HL-60 (cell line): ENCODE measurements at places on chromosomes 3 and 15.

GRCh38 chr3:56691165-56692000 lies 8.3 kb upstream of the TASOR start:
- no peak for DNase-seq

GRCh38 chr15:25172691-25173090 lies 217.9 kb downstream of the SNRPN start:
- no peak for DNase-seq

DNA sequence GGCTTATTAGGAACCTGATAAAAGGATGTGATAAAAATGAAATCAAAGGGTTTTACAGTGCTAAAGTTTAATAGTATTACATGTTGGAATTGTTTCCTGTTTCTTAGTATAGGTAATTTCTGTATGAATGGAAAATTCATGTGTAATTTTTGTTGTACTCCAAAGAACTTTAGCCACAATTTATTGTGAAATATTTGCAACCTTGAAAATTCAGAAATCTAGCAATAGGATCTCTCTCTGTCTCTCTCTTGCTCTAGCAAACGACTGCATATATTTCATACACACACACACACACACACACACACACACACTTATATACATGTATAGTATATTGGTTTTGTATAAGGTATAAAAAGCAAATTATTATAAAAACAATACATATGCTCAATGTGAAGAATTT lies 59.6 kb downstream of the PIAS1 start:
- peak; percentile 18 for DNase-seq

DNA sequence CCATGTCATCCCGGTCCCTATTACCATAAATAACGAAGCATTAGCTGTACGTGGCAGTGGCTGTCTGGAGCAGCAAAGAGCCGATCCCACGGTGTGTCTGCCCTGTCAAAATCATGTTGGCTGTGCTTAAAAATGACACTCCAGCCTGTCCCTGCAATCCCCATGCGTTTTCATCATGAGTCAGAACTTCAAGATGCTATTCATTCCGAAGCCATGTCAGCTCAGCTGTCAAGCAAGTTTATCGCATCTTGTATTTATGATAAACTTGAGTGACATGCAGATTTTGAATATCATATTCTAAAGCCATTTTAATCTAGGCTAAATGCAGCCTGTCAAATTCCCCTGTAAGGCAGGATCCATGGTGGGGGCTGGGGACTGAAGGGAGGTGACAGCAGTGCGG lies 152.4 kb downstream of the TJP1 start:
- no peak for DNase-seq

DNA sequence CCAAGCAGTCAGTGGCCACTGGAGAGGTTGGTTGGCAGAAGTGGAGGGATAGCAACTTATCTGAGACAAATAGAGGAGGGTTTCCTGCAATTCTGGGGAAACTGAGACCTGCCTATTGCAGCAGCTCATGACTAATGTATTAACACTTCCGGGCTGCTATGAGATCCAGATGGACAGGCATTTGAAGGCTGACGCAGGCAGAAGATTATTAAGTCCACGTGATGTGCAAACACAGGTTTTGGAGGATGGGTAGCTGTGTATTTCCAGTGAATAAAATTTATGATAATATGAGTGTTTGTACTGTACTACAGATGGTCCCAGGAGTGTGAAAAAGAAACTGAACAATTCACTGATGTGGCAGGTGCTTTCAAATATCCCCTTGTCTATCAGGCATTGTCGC lies 28.5 kb upstream of the CFAP161 start:
- DNase-seq: no peak

DNA sequence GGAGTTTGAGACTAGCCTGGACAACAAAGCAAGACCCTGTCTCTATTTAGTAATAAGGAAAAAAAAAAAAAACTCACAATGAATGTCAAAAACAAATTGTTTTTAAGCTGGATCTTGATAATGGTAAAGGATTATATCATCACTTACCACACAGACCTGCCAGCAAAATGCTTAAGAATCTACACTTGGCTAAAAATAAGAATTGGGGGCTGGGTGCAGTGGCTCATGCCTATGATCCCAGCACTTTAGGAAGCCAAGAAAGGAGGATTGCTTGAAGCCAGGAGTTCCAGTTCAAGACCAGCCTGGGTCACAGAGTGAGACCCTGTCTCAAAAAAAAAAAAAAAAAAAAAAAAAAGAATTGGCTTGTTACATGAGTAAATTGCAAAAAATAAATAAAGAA lies 31.0 kb downstream of the ACAP2 start:
- no peak for DNase-seq

GRCh38 chr3:128554100-128554464 lies 61.1 kb upstream of the GATA2 start:
- no peak for DNase-seq

GRCh38 chr3:138908846-138909245 lies 38.1 kb downstream of the FOXL2 start:
- DNase-seq: peak; percentile 75

- no peak for DNase-seq
These were observed 31.9 kb upstream of the UACA start for GRCh38 chr15:70795311-70795665.

DNA sequence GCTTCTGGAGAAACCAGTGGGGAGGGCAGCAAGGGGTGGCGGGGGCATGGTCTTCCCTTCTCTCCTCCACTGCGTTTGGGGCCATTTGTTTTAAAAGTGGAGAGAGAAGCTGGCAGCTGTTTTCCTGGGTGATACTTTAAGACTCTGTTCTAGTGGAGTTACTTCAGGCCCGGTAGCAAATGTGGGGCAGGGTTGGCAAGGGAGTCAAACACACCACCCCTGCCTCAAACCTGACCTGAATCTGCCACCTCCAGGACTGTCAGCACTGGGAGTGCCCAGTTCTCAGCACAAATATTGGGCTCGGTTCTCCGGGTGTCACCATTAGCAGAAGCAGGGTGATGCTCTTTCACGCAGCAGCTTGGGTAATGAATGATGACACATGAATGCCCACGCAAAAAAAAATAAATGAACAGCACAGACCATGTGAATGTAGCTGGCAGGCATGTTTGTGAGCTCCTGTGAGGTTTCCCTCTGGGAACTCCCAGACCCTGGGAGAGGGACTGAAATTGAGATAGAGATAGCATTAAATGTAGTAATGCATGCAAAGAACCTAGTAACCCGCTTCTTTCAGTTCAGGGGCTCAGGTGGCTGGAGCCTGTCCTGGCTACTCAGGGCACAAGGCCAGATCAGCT lies 424.0 kb downstream of the MCTP2 start:
- no peak for DNase-seq

DNA sequence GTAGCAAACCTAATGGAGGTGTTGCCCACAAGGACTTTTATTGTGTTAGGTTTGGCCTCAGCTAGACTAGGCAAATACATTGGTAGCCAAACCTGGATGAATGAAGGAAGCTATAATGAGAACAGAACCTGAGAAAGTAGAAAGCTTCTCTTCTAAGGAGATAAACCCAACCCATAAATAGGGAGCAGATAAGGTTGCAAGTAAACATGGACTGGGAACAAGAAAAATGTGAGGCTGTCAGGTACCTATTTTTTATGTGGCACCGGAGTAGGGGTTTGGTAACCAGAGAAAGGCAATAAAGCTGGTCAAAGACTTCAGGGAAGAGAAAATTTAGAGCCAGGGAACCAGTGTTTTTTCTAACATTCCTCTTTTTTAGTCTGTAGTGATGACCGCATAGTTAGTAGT lies 25.0 kb downstream of the ZNF654 start:
- no peak for DNase-seq

DNA sequence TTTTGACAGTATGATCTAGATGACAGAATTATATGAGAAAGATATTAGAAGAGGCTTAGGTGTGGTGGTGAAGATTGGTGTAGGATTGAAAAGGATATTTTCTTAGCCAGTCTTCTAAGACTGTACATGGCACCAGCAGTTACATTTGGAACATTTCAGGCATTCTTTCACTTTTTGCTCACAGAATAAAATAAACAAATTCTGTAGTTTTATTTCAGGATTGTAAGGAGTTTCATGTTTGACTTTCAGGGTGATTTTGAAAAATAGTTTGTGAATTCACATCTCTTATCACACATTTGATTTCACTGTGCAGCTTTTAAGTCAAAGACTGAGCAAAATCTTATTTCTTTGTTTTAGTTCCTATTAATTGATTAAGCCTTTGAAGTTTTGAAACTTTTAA lies 27.1 kb downstream of the DNAJC13 start:
- no peak for DNase-seq

DNA sequence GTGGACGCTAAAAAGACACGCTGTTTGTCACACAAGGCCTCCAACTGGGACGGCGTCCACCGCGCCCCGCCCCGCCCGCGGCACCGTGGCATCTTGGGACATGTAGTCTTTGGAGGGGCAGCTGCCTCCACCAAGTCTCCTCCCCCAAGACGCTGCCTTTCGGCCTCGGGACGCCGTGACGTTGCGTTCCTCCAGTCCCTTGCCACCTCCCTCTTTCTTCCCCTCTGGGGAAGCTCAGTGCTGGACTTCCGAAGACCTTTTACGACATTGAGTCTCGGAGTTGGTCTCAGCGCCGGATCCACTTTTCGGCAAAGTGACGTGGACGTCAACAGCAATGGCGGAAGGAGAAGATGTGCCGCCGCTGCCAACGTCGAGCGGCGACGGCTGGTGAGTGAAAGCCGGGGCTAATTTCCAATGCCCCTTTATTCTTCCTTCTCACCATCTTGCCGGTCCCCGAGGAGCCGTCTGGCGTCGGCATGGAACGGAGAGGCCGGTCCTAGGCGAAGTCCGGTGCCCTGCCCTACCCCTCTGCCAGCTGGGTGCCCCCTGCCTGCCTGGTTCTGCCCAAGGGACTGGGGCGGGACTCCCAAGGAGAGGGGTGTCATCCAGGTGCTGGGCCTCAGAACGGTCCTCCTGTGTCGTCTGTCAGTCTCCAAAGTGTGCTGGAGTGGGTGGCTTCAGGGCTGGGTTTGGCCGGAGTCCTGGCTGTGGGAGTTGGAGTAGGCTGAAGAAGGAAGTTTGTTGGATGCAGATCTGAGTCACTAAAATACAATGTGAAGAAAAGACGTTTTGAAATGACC lies at the start of gene TBC1D23:
Gene TBC1D23, plus strand, starts transcription at position 308 of the 800 bp plus-strand sequence. Its CDS starts 27 bp downstream, at position 335.
- peak; percentile 100 for DNase-seq

DNA sequence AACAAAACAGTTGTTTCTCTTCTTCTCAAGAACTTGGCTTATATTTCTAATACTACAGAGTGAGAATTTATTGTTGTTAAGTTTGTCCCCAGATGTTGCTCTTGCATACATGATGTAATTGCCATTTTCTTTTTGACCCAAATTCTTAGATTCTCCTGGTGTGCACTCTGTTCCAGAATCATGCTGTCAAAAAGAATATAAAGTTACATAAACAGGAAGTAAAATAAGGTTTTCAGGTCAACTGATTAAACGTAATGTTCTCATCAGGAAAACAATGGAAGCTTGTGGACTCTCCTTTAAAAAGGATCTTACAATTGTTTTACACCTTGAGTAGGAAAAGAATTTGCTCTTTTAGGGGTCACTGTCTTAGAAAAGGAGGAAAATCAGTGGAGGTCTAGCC lies 121.8 kb downstream of the ADAM10 start:
- no peak for DNase-seq

- DNase-seq: no peak
These were observed 341.4 kb upstream of the SGO1 start for GRCh38 chr3:20527368-20527767.

DNA sequence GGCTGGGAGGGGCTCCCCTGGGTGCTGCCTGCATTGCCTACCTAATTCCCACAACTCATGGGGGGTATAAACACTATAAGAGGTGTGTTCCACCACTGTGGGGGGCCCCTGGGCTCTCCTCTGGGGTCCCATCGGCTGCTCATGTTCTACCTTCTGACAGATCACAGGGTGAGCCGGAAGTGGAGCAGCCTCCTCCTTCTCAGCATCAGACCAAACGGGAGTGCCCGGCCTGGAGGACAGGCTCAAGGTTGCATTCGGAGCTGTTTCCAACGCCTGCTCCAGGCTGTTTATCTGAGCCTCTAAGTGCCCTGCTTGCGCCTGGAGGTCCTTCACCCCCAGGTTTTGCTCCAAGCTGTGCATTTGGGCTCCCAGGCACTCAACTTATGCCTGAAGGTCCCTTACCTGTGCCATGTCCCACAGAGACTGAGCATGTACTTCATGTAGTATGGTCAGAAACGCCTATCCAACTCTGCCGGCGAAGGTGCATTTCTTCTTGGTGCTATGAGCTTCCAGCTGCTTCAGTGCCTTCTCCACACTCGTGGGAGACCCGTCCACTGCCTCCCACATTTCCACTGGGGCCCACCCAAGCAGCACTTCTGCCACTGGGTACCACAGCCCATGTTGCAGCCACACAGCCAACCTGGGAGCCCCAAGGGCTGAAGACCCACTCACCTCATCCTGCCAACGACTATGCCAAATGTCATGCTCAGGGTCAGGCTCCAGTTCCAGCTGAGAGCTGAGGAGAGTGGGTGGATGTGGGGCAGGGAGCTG lies 232.1 kb downstream of the IGSF11 start:
- no peak for DNase-seq

- DNase-seq: peak; percentile 48
These were observed 22.5 kb downstream of the CHST14 start for GRCh38 chr15:40493089-40493840.

DNA sequence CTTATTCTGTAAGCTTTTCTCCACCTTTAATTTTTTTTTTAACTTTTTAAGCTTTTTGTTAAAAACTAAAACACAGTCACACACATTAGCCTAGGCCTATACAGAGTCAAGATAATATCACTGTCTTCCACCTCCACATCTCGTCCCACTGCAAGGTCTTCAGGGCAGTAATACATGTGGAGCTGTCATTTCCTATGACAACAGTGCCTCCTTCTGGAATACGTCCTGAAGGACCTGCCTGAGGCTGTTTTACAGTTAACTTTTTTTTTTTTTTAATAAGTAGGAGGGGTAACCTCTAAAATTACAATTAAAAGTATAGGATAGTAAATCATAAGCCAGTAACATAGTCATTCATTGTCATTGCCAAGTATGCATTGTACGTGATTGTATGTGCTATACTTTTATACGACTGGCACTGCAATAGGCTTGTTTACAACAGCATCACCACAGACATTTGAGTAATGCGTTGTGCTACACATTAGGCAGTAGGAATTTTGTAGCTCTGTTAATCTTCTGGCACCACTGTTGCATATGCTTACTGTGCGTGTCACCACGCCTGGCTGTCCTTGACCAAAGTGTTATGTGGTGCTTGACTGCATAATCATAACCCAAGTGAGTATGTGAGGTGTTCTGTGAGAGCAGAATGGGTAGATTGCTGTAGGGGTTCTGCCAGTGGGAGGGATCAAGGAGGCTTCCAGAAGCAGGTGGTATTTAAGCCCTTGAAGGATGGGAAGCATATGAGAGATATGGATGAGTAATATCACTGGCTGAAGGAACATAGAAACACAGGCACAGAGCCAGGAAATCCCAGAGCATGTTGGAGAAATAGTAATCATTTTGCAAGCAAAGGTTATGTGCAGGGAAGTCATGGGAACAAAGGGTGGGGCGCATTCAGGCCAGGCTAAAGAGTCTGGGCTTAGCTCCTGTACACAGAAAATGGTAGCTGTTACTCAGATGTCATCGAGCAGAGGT lies 18.3 kb downstream of the FBXO22 start:
- DNase-seq: peak; percentile 49
